ENCODE measurements at places on chromosomes 4 and X.

GRCh38 chr4:121801715-121802075 lies 572 bp downstream of the EXOSC9 start:
- DNase-seq = no peak

DNA sequence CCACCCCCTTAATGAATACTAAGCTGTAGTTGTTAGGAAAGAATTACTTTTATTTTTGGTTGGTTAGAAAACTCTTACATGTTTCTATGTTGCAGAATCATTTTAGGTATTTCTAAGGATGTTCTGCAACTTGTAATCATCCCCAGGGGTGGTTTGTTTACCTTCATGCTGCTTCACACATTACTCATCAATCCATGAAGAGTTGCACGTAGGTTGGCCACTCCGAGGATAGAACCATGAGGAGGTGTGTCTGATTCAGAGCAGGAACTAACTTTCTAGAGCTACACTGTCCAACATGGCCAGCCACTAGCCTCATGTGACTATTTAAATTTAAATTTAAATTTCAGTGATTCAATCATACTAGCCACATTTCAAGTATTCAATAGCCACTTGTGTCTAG lies 127.2 kb upstream of the FRMPD4 start:
- no peak for DNase-seq

DNA sequence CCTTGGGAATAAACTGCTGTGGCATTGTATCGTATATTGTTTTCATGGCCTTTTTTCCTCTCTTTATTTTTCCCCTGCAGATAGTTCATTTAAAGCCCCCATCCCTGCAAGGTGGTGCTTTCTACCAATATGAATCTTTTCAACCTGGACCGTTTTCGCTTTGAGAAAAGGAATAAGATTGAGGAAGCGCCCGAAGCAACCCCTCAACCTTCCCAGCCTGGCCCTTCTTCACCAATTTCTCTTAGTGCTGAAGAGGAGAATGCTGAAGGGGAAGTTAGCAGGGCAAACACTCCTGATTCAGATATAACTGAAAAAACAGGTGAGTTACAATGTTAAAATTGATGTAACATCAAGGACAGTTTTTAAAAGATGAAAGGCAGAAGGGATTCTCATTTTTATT lies 601 bp downstream of the SMARCAD1 start:
- no peak for DNase-seq

DNA sequence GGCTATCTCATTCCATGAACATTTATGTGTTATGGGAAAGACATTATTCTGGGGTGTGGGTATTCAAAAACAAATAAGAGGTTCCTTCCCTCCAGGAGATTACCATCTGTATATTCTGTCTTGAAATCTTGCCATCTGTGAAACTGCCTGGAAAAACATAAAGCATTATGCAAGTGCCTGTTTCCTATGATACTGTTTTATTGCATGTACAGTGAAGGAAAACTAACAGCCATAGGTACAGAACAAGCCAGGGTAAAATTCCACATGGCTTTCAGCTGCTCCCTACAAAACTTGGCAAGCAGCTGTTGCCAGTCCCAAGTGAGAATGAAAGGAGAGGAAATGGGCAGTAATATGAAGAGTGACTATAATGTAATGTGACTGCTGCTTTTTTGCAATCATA lies 136.0 kb downstream of the GUCY2F start:
- no peak for DNase-seq

DNA sequence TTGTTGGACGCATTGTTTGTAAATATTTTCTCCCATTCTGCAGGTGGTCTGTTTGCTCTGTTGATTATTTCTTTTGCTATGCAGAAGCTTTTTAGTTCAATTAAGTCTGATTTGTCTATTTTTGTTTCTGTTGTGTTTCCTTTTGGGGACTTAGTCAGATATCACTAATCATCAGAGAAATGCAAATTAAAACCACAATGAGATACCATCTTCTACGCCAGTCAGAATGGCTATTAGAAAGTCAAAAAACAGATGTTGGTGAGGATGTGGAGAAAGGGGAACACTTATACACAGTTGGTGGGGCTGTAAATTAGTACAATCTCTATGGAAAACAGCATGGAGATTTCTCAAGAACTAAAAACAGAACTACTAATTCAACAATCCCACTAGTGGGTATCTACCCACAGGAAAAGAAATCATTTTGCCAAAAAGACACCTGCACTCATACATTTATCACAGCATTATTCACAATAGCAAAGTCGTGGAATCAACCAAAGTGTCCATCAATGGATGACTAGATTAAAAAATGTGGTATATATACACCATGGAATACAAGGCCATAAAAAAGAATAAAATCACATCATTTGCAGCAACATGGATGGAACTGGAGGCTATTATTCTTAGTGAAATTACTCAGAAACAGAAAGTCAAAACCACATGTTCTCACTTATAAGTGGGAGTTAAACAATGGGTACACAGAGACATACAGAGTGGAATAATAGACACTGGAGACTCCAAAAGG lies 8.1 kb downstream of the COQ2 start:
- DNase-seq = no peak

All from Right ventricle myocardium inferior (tissue), 1 donor.